ENCODE measurements at places on chromosomes 1 and 21.
A peak's percentile ranks its signal among the peaks of the same experiment; 100 is the strongest.

DNA sequence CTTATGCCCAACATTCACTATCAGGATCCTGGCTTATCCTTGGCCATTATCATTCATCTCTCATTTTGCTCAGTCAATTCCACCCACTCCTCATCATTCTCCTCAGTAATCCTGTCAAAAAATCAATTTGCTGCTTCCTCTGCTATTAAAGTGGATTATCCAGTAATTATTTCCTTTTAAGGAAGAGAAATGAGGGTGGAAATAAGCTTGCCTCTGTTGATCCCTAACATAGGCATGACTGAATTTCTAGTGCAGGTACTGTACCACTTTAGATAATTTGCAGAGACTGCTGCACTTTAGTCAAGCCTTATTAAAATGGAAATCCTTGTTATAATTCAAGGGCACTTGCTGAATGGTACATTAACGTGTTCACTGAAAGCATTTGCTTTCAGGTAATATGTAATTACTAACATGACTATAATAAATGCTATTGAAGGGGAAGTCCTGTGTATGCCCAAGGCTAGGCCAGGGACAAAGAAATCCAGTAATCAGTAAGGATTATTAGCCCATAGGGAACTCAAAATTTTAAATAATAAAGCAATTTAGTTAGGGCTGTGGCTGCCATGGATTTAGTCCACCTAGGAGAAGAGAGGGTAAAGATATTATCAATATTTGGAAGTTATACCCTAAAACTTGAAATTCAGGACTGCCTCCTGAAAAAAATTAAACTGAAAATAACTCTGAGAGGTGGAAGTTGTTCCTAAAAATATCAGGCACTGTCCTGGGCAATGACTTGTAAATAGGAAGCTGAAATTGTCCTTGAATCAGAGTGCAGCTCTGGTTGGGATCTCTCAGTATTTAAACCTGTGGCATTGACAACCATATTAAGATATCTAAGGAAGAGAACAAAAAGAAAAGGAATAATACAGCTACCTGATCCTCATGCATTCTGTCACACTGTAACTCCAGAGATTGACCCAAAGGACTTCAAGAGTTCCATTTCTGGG lies 43.4 kb downstream of the RGS2 start:
- DNase-seq = no peak

GRCh38 chr1:221157026-221157761 lies 278.0 kb downstream of the HLX start:
- DNase-seq = no peak

- DNase-seq = no peak
These were observed 9.1 kb upstream of the EXO1 start for GRCh38 chr1:241838897-241839296.

DNA sequence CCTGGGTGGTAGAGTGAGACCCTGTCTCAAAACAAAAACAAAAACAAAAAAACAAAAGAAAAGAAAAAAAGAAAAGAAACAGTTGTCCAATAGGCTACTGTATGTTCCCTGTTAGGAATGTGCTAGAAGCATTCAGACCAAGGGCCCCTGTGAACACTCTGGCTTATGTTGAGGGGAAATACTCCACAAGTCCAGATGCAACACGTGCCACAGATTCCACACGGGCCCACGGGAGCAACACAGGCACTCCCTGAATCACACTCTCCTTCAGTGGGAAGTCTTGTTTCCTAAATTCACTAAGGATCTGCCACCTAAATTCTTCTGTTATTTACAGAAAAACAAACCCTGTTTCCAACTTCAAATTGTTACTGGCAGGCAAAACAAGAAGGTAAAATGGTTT lies 291.1 kb downstream of the PCP4 start:
- no peak for DNase-seq

DNA sequence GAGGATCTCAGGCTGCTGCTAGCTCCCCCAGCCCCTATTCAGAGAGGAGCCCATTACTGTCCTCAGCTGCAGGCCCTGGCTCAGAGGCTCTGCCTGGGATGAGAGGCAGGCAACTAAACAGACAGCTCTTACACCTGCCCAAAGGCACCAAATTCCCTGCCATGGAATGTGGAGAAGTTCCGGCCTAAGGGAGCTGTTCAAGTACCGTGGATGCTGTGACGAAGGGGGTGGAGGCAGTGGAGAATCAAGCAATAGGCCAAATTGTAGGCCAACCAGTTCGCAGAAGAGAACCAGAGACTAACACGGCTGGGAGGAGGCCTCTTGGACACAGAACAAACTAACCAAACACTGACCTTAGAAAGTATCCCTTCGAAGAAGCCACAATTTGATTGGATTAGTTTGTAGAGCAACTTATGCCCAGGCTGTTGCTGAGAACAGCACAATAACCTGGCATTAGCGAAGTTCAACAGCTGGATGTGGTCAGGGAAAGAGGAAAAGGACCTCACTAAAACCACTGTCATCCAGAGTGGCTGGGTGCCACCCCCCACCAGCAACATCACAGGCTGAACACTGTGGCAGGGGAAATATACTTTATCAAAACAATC lies 3.6 kb downstream of the C1orf174 start:
- no peak for DNase-seq

DNA sequence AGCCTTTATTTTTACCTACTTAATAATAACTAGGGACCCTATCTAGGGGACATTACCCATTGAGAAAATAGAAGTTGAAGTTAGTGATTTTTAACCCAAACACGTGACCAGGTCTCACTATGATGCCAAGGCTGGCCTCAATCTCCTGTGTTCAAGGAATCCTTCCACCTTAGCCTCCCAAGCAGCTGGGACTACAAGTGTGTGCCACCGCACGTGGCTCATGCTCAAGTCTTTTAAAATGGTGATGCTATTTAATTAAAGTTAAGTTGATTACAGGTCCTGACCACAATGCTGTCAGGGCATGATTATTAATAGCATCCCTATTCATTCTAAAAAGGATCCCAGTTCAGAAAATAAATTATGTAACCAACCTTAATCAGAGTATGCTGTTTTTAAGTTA lies 25.0 kb downstream of the FUBP1 start:
- DNase-seq = no peak

DNA sequence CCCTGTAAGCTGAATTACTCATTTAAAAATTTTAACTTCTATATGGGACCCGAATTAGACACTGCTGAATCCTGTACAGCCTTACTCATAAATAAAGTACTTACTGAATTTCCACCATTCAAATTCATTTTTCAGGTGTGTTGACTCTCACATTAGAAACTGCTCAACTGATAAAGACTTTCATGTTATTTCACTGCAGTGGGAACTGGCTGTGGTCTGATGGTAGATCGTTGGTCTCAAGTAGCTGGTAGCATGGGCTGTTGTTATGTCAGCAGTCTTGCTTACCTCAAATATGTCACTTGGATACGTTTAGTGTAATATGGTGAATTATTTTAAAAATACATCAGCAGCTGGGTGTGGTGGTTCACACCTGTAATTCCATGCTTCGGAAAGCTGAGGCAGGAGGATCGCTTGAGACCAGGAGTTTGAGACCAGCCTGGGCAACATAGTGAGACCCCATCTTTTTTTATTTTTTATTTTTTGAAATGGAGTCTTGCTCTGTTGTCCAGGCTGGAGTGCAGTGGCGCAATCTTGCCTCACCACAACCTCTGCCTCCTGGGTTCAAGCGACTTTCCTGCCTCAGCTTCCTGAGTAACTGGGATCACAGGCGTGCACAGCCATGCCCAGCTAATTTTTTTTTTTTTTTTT lies 10.4 kb downstream of the DEGS1 start:
- DNase-seq = no peak

GRCh38 chr1:44604157-44604955 lies 69.9 kb downstream of the TMEM53 start:
- no peak for DNase-seq

DNA sequence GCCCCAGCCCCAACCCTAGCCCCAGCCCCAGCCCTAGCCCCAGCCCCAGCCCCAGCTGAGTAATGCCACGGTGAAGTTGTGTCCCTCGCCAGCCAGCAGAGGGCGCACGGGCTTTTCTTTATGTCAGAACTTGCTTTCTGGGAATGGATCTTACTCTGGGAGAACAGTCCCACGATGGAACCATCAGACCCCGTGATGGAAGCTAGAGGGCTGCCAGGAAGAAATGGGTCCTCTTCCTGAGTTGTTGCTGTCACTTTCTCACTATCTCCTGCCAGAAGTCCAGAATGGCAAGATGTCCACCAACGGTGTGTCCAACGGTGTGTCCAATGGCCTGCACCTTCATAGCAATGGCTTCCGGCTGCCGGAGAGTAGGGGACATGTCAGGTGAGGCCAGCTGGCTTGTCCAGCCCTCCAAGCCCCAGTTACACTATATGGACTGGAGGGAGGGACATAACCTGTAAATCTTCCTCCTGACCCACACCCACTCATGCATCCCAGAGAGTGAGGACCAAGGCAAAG lies 25.1 kb upstream of the TMEM222 start:
- peak; percentile 94 for DNase-seq

DNA sequence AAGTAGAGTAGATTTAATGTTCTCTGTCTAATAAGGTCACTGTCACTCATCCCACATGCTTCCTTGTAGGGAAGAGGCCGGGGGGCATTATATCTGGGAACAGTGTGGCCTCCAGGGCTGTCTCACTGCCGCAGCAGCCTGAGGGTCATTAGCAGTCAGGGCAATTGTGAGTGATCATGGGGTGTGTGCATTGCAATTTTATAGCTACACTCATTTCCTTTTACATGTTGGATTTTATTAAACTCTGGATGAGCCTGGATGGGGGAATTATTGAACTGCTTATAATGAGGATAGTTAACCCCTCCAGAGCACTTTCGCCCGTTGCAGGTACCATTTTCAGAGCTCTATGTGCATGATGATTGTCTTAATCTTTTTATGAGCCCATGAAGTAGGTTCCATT lies 60.9 kb upstream of the DISP3 start:
- no peak for DNase-seq

GRCh38 chr21:42626171-42626570 lies 27.2 kb upstream of the PDE9A start:
- no peak for DNase-seq

DNA sequence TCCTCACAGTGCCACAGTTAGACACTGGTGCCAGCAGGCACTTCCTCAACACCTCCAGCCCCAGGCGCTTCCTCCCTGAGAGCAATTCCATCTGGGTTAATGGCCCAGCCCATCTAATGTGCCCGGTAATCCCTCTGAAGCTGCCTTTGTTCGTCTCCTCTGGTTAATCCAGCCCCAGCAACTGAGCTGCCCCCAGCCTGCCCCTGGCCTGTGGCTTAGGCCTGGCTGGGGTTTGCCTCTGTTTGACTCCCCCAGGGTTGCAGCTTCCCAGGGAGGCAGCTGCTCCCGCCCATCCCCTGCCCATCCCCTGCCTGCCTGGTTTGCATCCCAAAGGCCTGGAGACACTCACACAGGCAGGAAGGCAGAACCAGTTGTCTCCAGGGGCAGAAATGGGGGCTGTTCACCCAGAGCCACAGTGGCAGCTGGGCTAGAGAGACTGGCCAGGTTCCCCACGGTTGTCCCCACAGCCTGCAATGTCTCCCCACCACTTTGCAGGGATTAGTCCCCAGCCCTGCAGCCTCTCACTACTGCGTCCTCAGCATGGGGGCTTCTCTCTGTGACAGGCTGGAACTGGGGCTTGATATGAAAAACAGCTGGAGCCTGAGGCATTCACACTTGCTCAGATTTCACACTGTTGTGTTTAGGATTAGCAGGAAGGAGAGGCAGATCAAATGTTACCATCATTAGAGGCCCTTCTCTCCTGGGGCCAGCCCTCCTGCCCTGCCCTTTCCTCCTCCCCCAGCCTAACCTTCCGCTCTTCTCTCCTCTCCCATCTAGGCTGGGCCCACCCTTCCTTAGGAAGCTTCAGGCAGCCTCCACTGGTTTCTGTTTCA lies 120.2 kb downstream of the TLR5 start:
- DNase-seq = peak; percentile 91

DNA sequence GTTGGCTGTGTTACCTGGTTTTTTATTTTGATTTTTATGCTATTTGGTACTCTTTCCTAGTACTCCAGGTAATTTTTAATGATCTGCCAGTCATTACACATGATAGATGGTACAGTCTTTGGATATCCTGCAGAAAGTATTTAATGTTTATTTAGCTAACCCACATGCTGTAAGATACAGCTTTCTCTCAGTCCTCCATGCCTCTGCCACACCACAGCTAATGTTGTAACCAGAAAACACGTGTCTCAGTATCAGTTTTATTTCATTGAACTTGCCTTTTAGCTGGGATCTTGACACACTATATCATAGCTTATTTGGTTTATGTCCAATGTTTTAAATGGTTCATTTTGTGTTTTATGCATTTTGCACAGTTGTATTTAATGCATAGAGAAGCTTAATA lies 1648.4 kb downstream of the KCNT2 start:
- DNase-seq = no peak

DNA sequence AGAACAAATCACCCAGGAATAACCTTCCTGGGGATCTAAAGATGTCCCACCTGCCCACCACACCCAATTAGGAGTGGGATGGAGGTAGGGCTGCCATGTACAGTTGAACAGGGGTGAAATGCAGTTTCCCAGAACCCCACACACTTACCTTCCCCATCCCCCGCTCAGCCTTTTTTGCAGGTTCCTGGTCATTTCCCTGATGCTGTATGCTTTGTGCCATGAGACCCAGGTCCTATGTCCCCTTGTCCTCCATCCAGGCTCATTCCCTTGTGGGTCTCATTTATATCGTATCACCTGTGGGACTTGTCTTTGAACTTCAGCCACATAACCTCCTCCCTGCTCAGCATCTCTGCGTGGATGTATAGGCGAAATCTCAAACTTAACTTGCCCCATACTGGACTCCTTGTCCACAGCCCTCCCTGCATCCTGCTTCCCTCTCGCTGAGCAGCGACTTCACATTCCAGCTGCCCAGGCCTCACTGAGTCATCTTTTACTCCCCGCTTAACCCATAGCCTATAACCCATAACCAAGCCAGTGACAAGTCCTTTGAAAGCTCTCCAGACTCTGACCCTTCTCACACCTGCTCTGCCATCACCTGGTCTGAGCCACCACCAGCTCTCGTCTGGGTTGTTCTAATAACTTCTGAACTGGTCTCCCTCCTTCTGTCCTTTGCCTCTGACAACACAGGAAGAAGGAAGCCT lies 4.7 kb downstream of the LDLRAD2 start:
- peak; percentile 47 for DNase-seq

- no peak for DNase-seq
These were observed 147.8 kb upstream of the POGK start for GRCh38 chr1:166691476-166691875.

DNA sequence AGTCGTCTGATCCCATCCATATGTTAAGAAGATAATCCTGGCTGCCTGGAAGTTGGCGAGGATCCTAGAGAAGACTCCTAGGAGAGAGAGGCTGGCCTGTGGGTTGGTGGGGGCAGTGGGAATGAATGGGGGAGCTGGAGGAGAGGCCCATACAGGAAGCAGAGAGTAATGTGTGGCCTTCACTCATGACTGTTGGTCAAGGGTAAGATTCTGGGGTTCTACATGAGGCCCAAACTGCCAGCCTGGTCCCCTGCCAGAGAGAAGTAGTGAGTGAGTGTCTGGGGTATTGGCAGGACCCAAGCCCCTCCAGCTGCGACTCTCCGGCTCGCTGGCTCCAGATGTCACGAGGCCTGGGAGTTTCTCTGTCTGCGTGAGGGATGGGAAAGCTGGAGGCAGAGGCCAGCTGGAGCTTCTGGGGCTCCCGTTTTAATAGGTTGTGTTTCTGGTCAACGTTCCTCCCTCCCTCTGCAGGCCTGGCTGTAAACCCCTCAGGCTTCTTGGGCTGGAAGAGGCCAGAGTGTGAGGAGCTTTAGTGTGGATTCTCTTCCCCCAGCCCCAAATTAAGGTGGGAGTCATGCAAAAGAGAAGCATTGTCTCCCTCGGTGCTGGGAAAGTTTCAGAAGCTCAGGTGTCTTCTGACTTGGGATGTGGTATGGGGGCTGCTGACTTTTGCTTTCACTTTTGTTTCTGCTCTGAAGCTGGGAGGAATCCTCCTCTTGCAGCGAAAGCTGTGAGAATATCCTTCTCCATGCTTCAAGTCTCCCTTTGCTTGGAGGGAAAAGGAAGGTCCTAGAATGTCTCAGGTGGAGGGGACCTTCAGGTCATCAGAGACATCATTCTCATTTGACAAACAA lies 2.6 kb downstream of the TMEM51 start:
- no peak for DNase-seq
